Small intestine (tissue), 16 donors: ENCODE measurements at places on chromosomes 16 and 17. TPM values are rescaled to one million over a fixed set of nuclear protein-coding genes. Genes with fewer than 3 reads are reported as not detected.

- H3K4me3 ChIP-seq, result no peak overlapping the region
- H3K27ac ChIP-seq, result no peak overlapping the region
- no peaks in the 10 kb centered on the region for H3K27me3 ChIP-seq
- H3K36me3 ChIP-seq, result no peaks in the 10 kb centered on the region
These were observed 140.7 kb downstream of the IRX3 start for GRCh38 chr16:54145881-54146280.

- no peak overlapping the region for H3K4me3 ChIP-seq
- no peaks in the 10 kb centered on the region for H3K27me3 ChIP-seq
- peaks cover 20% of the 10 kb centered on the region for H3K4me1 ChIP-seq
- peak overlapping the region; percentile 11 for H3K27ac ChIP-seq
- H3K36me3 ChIP-seq, result no peaks in the 10 kb centered on the region
- DNase-seq, result peak; percentile 70
These were observed 33.8 kb upstream of the CRISPLD2 start for GRCh38 chr16:84785843-84786581.

GRCh38 chr17:3260600-3260999 lies 37.6 kb downstream of the OR3A1 start:
- H3K36me3 ChIP-seq, result no peaks in the 10 kb centered on the region
- no peak for DNase-seq
- no peaks in the 10 kb centered on the region for H3K27me3 ChIP-seq

DNA sequence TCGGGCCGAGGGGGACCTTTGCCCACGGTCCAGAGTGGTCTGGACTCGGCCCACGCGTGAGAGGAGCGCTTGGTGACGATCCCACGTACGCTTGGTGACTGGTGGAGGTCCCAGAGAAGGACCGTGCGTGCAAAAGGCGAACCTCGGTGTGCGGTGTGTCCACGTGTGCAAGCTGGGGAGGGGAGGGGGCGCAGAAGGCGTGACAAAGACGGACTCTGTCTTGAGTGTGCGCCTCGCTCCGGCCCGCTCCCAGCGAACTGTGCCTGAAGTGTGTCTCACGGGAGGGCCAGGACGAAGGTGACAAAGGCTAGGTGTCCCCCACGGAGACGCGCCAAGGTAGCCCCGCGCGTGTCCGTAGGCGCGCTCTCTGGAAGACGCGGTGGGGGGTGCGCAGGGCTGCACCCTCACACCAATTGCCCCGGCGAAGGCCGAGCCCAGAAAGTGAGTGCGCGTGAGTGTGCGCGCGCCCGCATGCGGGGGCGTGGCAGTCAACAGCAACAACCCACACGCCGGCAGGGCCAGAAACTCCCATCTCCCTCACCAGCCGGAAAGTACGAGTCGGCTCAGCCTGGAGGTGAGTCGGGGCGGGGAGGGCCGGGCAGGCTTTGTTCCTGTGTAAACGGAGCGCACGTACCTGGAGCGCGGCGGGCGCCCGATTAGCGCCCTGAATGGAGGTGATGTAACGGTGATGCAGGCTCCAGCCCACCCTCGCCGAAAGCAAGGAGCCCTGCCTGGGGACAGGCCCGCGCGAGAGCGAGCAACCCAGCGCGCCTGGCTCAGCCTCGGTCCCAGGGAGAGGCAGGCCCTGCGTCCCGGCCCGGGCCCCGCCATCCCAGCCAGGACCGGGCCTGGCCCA lies at the start of gene GPRC5C:
Gene GPRC5C (plus strand): TSS at position 521 of the 856 bp plus-strand sequence. CDS start 7,689 bp downstream, outside the sequence.
- peak within 1 kb of the TSS; percentile 55 for H3K4me3 ChIP-seq
- peaks cover 8% of the 10 kb centered on the region for H3K27me3 ChIP-seq
- peak; percentile 93 for DNase-seq
- H3K36me3 ChIP-seq, result no peaks in the 10 kb centered on the region

DNA sequence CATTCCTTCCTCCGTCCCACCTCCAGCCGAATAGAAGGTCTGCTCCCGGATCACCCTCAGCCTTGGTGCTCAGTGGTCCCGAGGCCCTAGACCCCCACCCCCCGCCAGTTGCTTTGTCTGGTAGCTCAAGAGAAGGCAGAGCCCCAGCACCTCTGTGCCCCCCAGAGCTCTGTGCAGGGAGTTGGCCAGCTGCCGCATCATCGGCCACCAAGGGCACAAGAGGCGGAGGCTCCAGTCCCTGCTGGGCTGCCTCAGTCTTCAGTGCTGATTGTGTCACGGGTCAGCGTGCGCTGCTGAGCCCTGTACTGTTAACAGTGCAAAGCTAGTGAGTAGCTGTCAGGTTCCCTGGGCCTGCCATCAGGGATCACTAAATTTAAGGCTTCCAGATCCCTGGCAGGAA lies 22.2 kb upstream of the DRG2 start:
- H3K4me1 ChIP-seq, result no peaks in the 10 kb centered on the region
- no peaks in the 10 kb centered on the region for H3K27me3 ChIP-seq
- H3K36me3 ChIP-seq, result no peaks in the 10 kb centered on the region
- H3K27ac ChIP-seq, result no peak overlapping the region

- H3K27ac ChIP-seq, result no peak within 1 kb of the TSS
- H3K27me3 ChIP-seq, result peaks cover 40% of the 10 kb centered on the region
- H3K4me1 ChIP-seq, result no peaks in the 10 kb centered on the region
- DNase-seq, result peak; percentile 75
- peak within 1 kb of the TSS; percentile 56 for H3K4me3 ChIP-seq
- no peaks in the 10 kb centered on the region for H3K36me3 ChIP-seq
These were observed at the start of gene PPM1E for GRCh38 chr17:58755577-58756245. Gene PPM1E (plus strand): TSS chr17:58755854.

LCAT gene
- polyA plus RNA-seq, result 4.4 TPM

DNA sequence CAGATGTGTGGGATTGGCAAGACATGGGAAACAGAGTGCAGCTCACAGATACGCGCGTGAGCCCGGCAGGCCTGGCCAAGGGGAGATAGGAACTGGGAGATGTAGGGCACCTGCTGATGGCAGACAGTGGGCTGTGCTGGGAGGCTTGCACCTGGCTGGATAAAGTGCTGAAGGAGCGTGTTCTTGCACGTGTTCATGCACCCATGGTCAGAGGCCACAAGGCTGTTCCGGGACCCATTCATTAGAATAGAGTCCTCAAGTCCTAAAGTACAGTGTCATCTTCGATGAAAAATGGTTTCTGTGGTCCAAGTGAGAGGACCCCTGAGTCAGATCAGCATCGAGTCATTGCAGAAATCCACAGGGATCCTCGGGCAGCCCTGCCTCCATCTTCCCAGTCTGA lies 236.4 kb downstream of the CCDC182 start:
- H3K36me3 ChIP-seq, result no peaks in the 10 kb centered on the region
- H3K27ac ChIP-seq, result no peak overlapping the region
- no peak overlapping the region for H3K4me3 ChIP-seq
- DNase-seq, result no peak
- H3K27me3 ChIP-seq, result no peaks in the 10 kb centered on the region
- H3K4me1 ChIP-seq, result no peaks in the 10 kb centered on the region

- no peak overlapping the region for H3K4me3 ChIP-seq
- peaks cover 21% of the 10 kb centered on the region for H3K4me1 ChIP-seq
- no peak for DNase-seq
- H3K27ac ChIP-seq, result no peak overlapping the region
- no peaks in the 10 kb centered on the region for H3K27me3 ChIP-seq
These were observed 45.2 kb downstream of the ANKRD11 start for GRCh38 chr16:89445166-89445565.

GRCh38 chr16:4909825-4910224 lies 27.1 kb downstream of the PPL start:
- no peaks in the 10 kb centered on the region for H3K27me3 ChIP-seq
- no peak overlapping the region for H3K27ac ChIP-seq
- H3K4me3 ChIP-seq, result no peak overlapping the region
- DNase-seq, result no peak

IGFBP4 gene
- 43.4 TPM for polyA plus RNA-seq
